ENCODE measurements at places on chromosomes 12 and 14.
A peak's percentile ranks its signal among the peaks of the same experiment; 100 is the strongest.

GRCh38 chr14:98210045-98210672 is 1061.8 kb downstream of the BCL11B start:
- no peak for DNase-seq

DNA sequence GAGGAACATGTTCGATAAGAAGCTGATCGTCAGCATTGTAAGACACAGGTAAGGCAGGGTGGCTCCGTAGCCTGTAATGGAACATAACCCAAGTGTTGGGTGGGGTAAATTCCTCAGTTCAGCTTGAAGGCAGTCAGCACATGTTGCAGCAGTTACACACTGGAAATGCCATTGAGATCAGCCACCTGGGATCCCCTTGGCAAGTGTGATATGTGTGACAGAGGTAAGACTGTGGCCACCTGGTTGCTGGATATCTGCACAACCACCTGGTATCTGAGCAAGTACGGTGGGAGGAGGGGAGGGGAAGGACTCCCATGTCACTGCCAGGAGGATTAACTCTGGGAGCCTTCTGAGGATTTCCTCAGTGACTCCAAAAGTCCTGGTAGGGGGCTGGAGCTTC is 158.0 kb upstream of the CAND1 start:
- no peak for DNase-seq

DNA sequence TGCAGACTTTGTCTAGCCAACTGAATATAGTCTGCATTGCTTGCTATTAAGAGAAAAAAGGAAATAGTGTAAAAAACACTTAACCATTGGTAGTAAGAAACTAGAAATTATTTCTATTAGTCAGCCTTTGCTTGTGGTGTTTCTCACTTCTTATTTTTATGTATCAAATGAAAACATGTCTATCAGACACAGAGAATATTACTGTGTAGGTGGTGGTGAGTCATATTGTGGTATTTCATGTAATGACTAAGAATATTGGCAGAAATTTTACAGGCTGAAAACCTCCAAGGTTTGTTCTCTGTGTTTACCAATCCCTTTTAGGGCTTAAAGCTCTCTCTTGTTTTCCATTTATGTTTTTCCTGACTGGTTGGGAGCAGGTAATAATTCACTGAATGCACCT is 87.2 kb downstream of the DAAM1 start:
- peak; percentile 84 for DNase-seq

- no peak for DNase-seq
Measured at GRCh38 chr14:63766611-63767010, 38.7 kb upstream of the SGPP1 start.

- no peak for DNase-seq
Measured at GRCh38 chr12:31506515-31507306, 84.2 kb downstream of the DENND5B start.

DNA sequence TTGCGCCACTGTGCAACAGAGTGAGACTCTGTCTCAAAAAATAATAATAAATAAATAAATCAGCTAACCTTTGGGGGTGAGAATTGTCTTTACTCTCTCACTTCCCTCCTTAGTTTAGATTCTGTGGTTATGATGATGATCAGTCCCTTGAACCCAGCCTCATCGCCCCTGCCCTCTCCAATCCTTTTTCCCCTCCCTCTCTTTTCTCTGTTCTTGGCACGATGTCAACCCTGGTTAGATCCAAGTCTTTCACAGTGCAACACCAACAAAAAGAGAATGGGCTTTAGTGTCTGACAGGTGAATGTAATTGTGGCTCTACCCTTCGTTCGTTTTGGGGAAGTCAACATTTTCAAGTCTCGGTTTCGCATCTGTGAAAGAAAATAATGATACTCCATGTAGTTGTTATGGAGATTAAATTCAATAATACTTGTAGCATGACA is 59.0 kb downstream of the NTN4 start:
- DNase-seq, result no peak

DNA sequence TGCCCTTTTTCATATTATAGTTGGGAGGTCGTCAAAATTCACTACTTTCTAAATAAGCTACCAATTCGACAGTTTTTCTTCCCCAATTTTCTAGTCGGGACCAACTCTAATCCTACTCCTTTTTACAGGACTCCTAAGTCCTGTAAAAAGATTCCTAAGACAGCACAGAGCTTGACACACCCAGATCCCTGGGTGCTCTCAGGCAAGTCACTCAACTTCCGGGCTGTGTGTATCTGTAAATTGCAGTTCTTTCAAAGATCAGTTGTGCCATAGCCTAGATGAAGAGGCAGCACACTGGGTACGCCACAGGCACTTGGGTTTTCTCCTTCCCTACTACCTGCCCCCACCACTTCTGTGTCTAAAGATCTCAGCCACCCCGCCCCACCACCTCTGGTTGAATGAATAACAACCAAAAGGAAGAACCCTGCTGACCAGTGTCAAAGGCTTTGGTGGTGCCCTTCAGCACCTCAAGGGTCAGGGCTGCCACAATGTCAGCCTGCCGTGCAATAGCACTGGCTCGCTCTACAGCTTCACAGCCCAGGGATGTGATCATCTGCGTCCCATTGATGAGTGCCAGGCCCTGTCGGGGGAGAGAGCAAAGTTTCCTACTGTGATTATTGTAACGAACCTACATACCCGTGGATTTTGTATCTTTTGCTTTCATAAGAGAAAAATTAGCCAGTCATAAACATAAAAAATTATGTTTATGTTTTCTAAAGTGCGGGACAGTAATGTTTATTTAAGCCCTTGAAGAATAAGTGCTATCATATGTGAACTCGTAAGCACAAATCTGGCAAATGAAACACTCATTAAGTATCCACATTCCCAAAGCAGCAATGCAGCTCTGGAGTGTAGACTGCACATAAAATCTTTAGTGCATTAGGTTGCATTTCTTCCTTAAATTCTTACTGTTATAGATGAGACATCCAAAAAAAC is 9.2 kb downstream of the HAL start:
- no peak for DNase-seq

DNA sequence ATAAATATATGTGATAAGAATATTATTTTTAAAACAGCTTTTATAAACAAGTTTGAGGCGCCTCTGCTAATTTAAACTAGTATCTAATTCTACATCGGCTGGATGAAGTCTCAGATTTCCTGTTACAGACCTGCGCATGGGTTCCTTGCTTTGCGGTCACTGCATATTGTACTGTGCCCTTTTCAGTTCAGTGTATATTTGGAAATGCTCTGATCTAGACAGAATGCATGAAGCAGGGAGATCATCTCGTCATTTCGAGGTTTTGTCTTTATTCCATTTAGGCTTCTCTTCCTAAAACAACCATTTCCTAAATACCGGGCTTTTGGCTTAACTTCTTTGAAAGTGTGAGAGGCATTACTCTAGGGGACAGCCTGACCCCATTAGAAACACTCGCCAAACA is 25.6 kb downstream of the CRACR2A start:
- DNase-seq, result no peak

GRCh38 chr12:94805749-94806529 is 155.6 kb upstream of the TMCC3 start:
- DNase-seq, result peak; percentile 38

GRCh38 chr12:132393991-132394949 is 64.9 kb upstream of the GALNT9 start:
- DNase-seq, result no peak

DNA sequence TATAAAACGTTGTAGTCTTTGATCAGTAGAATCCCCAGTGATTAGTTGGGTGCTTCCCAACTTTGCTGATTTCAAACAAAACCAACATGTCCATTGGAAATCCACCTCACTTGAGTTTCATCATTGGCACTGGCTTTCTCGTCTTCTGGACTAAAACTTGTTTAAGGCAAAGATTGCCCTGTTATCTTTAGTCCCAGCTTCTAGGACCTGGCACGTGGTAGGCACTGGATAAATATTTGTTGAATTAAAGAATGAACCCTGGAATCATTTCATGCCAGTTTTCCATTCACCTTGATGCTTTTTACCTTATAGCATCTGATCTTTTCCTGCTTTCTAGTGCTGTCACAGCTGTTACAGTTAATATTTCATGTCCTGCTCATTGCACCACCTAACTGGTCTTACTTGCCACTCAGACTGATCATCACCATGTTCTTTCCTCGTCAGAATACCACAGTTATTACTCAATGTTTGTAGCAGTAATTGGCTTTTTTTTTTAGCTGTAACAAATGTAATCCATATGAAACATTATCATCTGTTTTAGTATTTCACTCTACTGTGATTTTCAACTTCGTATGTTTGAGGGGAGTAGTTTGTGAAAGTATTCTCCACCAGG is 7.3 kb upstream of the C12orf50 start:
- no peak for DNase-seq

DNA sequence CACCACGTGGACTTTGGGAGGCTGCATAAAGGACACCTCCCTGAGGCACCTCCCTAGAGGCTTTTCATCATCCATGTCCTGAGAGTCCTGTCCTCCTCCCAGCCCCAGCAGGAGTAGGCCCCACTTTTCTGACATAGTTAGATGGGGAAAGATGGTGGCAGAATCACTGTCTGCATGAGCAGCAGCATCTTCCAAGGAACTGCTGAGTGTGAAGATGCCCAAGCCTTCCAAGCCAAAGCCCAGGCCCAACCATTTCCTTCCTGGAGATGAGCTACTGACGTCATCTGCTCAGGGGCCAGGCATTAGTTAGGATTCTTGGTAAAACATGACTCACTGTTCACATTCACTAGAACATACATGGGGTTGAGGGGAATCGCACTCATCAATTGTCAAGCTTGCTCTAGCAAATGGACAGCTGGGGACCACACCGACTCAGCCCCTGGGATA is 37.3 kb downstream of the VDR start:
- DNase-seq, result peak; percentile 57

- no peak for DNase-seq
Measured at GRCh38 chr12:89862511-89863445, 154.1 kb upstream of the ATP2B1 start.
